ENCODE measurements at places on chromosomes 2 and 18. TPM values are rescaled to one million over a fixed set of nuclear protein-coding genes. Genes with fewer than 3 reads are reported as not detected.
A peak's percentile ranks its signal among the peaks of the same experiment; 100 is the strongest.

GRCh38 chr2:11376071-11376470 is 31.6 kb upstream of the ROCK2 start:
- H3K4me1 ChIP-seq = no peaks in the 10 kb centered on the region
- no peaks in the 10 kb centered on the region for H3K36me3 ChIP-seq
- H3K27me3 ChIP-seq = no peaks in the 10 kb centered on the region

- no peak overlapping the region for H3K4me3 ChIP-seq
- H3K27me3 ChIP-seq = peaks cover 6% of the 10 kb centered on the region
- peaks cover 10% of the 10 kb centered on the region for H3K4me1 ChIP-seq
- no peak for DNase-seq
These were observed 36.5 kb upstream of the SLC9A2 start for GRCh38 chr2:102582845-102583244.

The ADD2 gene
- total RNA-seq = 46.2 TPM

The GPR35 gene
- 2.6 TPM for total RNA-seq

DNA sequence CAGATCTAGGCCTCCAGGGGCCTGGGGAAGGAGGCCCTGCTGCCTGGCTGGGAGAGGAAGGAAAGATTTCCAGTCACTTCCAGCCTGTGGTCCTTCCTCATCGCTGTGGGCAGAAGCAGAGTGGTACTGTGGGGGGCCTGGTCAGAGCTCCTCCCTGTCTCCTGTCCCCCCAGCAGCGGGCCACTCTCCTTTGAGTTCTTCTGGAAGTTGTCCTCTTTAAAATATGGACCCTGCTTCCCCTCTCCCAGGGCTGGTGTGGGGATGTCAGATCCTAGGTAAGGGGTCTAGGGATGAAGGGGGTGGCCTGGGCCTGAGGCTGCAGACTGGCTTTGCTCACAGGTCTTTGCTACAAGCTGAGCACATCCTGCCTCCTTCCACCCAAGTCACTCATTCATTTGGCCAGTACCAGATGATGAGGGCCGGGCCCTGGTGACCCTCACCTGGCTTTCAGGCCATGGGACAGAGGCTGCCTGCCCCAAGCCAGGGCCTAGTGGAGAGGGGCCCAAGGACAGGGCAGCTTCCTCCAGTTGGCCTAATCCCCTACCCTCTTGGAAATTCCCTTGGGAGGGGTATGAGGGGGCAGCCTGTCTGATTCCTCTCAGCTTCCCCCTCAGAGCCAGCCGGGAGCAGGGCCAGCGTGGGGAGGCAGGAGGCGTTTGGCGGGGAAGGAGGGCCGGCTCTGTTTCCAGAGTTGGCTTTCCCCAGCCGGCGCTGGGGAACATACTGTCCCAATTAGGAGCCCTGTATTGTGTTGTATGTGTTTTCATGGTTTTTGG is 231.9 kb downstream of the DYSF start:
- DNase-seq = no peak
- H3K27ac ChIP-seq = no peak overlapping the region
- H3K4me3 ChIP-seq = no peak overlapping the region
- no peaks in the 10 kb centered on the region for H3K4me1 ChIP-seq

The TFCP2L1 gene
- 0.12 TPM for total RNA-seq

The SNORC gene
- total RNA-seq = 0.72 TPM

The ST8SIA5 gene
- not detected for total RNA-seq

DNA sequence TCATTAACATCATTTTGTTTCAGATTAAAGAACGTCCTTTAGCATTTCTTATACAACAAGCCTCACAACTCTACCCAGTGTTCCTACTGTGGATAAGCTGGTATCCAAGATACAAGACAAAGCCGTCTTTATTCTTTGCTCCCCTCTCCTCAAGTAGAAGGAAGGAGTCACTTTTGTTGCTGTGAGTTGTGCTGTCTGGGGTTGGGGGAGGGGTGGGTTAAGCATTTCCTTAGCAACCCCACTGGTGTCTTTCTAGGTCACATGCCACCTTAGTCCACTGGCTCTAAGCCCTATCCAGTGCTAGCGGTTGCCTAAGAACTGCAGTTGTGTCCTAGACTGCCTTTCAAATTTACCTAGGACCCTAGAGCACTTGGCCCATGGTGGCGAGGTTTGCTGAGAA is 155.6 kb upstream of the PIEZO2 start:
- no peaks in the 10 kb centered on the region for H3K4me1 ChIP-seq
- no peak overlapping the region for H3K4me3 ChIP-seq
- H3K36me3 ChIP-seq = no peaks in the 10 kb centered on the region
- H3K27me3 ChIP-seq = no peaks in the 10 kb centered on the region
- DNase-seq = no peak

DNA sequence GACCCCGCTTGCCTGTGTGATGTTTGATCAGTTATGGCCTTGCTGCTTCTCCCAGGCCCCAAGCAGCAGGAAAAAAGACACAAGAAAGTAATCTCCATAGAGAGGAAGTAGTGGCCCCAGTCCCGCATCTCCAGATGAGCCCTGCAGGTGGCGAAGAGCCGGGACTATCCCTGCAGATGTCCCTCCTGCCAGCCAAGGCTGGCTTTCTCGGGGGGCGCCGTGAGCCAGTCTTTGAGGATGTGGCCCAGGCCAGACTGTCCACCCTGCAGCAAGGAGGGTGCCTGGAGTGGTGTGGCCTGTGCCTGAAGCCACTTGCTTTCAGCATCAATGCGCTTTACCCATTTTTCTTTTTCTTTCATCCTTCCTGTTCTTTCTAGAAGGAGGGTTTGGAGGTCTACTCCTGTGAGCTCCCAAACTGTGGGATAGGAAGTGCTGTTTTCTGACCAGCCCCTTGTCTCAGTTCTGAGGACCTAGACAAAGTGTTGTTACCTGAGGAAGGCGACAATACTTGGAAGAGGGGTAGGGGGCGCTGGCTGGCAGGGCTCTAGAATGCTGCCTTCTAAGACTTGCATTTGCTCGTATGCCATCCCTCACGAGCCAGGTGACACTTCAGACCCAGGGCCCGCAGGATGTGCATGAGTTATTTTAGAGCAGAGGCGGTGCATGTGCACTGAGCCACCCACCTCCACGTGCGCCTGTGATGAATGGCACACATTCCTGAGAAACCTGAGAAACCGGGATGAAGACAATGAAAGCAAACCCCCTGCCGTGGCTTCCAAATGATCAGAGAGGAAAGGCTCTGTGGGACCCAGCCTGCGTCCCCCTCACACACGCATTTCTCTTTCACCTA is 255.8 kb downstream of the FBXO15 start:
- no peak overlapping the region for H3K27ac ChIP-seq
- H3K27me3 ChIP-seq = peaks cover 7% of the 10 kb centered on the region
- H3K4me1 ChIP-seq = no peaks in the 10 kb centered on the region
- no peaks in the 10 kb centered on the region for H3K36me3 ChIP-seq
- no peak overlapping the region for H3K4me3 ChIP-seq

DNA sequence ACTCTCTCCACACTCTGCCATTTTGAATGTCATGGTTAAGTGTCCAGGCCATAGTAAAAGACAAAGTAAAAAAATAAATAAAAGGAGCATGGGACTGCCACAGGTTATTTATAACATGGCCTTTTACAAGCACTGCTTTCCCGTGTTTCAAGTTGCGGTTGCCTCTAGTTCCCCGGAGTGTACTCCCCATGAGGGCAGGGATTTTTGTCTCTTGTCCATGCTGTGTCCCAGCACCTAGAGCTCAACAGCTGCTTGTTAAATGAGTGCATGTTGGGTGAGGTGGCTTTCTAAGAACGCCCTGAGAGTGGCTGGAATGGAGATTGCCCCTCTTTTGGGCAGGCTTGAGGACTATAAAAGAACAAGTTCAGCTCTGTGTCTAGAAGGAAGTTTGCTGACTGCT is 8.4 kb downstream of the CAVIN2 start:
- no peak for DNase-seq
- no peaks in the 10 kb centered on the region for H3K36me3 ChIP-seq
- no peaks in the 10 kb centered on the region for H3K4me1 ChIP-seq
- no peak overlapping the region for H3K27ac ChIP-seq

DNA sequence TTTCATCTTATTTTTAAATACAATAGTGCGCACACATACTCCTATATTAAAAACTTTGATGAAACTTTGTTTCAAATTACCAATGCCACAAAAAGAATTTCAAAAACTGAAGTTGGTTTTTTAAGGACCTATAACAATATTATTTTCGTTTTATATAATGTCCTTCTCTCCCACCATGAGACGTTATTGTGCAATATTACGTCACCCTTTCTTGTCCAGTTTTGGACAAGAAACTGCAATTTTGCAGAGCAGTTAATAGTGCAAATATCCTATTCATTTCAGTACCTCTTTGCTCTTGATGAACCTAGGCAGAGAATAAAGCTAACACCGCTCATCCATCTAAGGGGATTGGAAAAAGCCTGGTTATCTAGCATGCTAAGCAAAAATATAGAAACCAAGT is 9.7 kb upstream of the ZNF516 start:
- peaks cover 3% of the 10 kb centered on the region for H3K27me3 ChIP-seq
- no peaks in the 10 kb centered on the region for H3K4me1 ChIP-seq
- no peak overlapping the region for H3K27ac ChIP-seq
- H3K4me3 ChIP-seq = no peak overlapping the region

DNA sequence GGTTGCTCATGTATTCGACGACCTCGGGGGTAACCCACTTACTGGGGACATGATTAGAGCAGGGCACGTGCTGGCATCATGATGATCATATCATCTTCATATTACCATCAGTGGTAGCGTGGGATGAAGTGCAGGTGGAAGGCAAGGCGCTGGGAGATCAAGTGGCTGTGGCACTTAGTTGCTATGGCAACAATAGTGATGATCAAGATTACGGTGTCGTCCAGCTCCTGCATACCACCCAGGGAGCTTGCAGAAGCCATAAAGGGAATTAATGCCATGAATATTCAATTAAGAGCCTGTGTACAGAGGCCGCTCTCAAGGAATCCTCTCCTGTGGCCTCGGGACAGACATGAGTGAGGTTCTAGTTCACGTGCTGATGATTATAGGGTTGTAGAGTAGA is 237.2 kb upstream of the COPS8 start:
- DNase-seq = no peak
- H3K4me3 ChIP-seq = no peak overlapping the region
- no peaks in the 10 kb centered on the region for H3K27me3 ChIP-seq

GRCh38 chr2:135386993-135387392 is 144.0 kb downstream of the ZRANB3 start:
- no peaks in the 10 kb centered on the region for H3K4me1 ChIP-seq
- DNase-seq = no peak
- H3K27ac ChIP-seq = no peak overlapping the region
- H3K27me3 ChIP-seq = no peaks in the 10 kb centered on the region

- no peaks in the 10 kb centered on the region for H3K4me1 ChIP-seq
- DNase-seq = no peak
- no peaks in the 10 kb centered on the region for H3K36me3 ChIP-seq
- no peak overlapping the region for H3K27ac ChIP-seq
These were observed 112.8 kb downstream of the CAPN13 start for GRCh38 chr2:30694286-30695055.

The GREB1L gene
- not detected for total RNA-seq

The COLEC11 gene
- not detected for total RNA-seq

GRCh38 chr2:100613719-100614118 is 50.9 kb downstream of the PDCL3 start:
- no peaks in the 10 kb centered on the region for H3K36me3 ChIP-seq
- no peak for DNase-seq
- H3K27me3 ChIP-seq = no peaks in the 10 kb centered on the region
- no peak overlapping the region for H3K27ac ChIP-seq

The TBR1 gene
- not detected for total RNA-seq

The RUFY4 gene
- total RNA-seq = 1.2 TPM

GRCh38 chr18:21826641-21827302 is 86.2 kb downstream of the MIB1 start:
- no peaks in the 10 kb centered on the region for H3K4me1 ChIP-seq
- H3K27ac ChIP-seq = no peak overlapping the region
- peaks cover 1% of the 10 kb centered on the region for H3K36me3 ChIP-seq
- no peaks in the 10 kb centered on the region for H3K27me3 ChIP-seq
- H3K4me3 ChIP-seq = no peak overlapping the region
- no peak for DNase-seq

DNA sequence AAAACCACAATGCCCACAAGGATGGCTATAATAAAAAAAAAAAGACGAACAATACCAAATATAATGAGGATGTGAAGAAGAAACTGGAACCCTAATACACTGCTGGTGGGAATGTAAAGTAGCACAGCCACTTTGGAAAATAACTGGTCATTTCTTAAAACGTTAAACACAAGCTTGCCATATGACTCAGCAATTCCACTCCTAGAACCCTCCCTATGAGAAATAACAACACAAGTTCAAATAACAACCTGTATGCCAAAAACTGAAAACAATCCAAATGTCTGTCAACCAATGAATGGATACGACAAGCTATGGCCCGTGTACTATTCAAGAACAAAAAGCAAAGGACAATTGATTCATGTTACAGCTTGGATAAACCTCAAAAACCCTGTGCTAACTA is 7.0 kb upstream of the ALPK2 start:
- H3K36me3 ChIP-seq = no peaks in the 10 kb centered on the region
- H3K27me3 ChIP-seq = no peaks in the 10 kb centered on the region
- H3K27ac ChIP-seq = no peak overlapping the region
- H3K4me1 ChIP-seq = peaks cover 42% of the 10 kb centered on the region

The AMER3 gene
- not detected for total RNA-seq

The CNDP2 gene
- 107 TPM for total RNA-seq

GRCh38 chr18:3688690-3689089 is 238.7 kb downstream of the TGIF1 start:
- DNase-seq = no peak
- peaks cover 1% of the 10 kb centered on the region for H3K36me3 ChIP-seq
- no peaks in the 10 kb centered on the region for H3K27me3 ChIP-seq
- H3K4me1 ChIP-seq = peaks cover 3% of the 10 kb centered on the region
- no peak overlapping the region for H3K27ac ChIP-seq
- H3K4me3 ChIP-seq = no peak overlapping the region

- no peak for DNase-seq
- H3K36me3 ChIP-seq = no peaks in the 10 kb centered on the region
- peaks cover 24% of the 10 kb centered on the region for H3K27me3 ChIP-seq
- H3K4me3 ChIP-seq = no peak overlapping the region
- H3K4me1 ChIP-seq = peaks cover 15% of the 10 kb centered on the region
These were observed 447.0 kb upstream of the ID2 start for GRCh38 chr2:8234757-8235374.

The CFC1 gene
- not detected for total RNA-seq

DNA sequence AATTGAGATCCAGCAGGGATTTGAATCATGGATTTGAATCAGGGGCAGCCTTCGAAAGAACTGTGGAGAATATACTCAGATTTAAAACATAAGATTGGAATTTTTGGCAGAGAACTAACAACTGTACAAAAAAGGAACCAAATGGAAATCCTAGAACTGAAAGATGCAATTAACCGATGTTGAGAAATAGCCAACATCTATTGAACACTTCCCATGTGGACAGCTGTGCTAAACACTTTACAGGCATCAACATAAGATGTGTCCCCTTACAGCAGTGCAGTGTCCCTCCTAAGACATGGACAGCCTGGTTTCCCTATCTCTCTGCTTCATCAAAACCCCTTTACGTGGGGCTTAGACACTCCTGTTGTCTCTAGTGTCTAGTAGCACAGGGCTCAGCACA is 3.7 kb upstream of the IL1RN start:
- H3K4me1 ChIP-seq = peaks cover 23% of the 10 kb centered on the region
- no peak for DNase-seq
- no peak overlapping the region for H3K4me3 ChIP-seq
- H3K27me3 ChIP-seq = no peaks in the 10 kb centered on the region

The ST6GAL2 gene
- not detected for total RNA-seq

The FLACC1 gene
- 0.57 TPM for total RNA-seq

- no peaks in the 10 kb centered on the region for H3K36me3 ChIP-seq
- H3K27me3 ChIP-seq = no peaks in the 10 kb centered on the region
- peak; percentile 74 for DNase-seq
- H3K4me3 ChIP-seq = no peak overlapping the region
- no peak overlapping the region for H3K27ac ChIP-seq
These were observed 9.7 kb upstream of the IL1RN start for GRCh38 chr2:113117541-113118262.

The SERPINB3 gene
- not detected for total RNA-seq
